Naive thymus-derived CD8-positive, alpha-beta T cell (primary cell): ENCODE measurements at places on chromosomes 16 and 17.

DNA sequence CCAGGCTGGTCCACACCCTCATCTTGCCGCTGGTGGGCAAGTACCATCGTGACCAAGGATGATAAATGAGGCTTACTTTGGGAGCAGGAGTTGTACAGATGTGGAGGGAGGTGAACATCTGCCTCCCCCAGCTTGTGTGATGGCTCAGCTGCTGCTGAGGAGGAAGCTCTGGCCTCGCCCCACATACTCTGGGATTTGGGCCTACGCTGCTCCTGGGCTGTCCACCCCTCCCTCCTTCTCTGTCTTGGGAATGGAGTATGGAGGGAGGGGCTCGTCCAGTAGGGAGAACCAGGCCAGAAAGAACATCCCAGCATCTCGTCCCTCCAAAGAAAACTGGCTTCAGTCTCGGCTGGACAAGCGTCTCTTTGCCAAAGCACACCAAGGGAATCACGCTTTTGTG, 134.8 kb upstream of the CDC42EP4 start:
- H3K27ac ChIP-seq, result peak overlapping the region; percentile 53
- H3K4me3 ChIP-seq, result no peak overlapping the region
- no peaks in the 10 kb centered on the region for H3K27me3 ChIP-seq

GRCh38 chr17:65137021-65137939, at the start of gene RGS9:
TSS of gene RGS9 (plus strand) at chr17:65137370. CDS start at chr17:65137541, 171 bp downstream.
- no peaks in the 10 kb centered on the region for H3K36me3 ChIP-seq
- peak within 1 kb of the TSS; percentile 69 for H3K4me3 ChIP-seq
- DNase-seq, result peak; percentile 84
- H3K27ac ChIP-seq, result peak within 1 kb of the TSS; percentile 81
- peaks cover 17% of the 10 kb centered on the region for H3K4me1 ChIP-seq

- no peaks in the 10 kb centered on the region for H3K27me3 ChIP-seq
- no peak for DNase-seq
- no peak overlapping the region for H3K4me3 ChIP-seq
- no peaks in the 10 kb centered on the region for H3K36me3 ChIP-seq
- peak overlapping the region; percentile 69 for H3K27ac ChIP-seq
Measured at GRCh38 chr17:17051791-17052461, 9.7 kb downstream of the MPRIP start.

- no peak overlapping the region for H3K4me3 ChIP-seq
- no peak for DNase-seq
- H3K27ac ChIP-seq, result no peak overlapping the region
- no peaks in the 10 kb centered on the region for H3K27me3 ChIP-seq
- H3K4me1 ChIP-seq, result no peaks in the 10 kb centered on the region
- no peaks in the 10 kb centered on the region for H3K36me3 ChIP-seq
Measured at GRCh38 chr17:11177340-11177739, 63.7 kb upstream of the SHISA6 start.

- H3K27ac ChIP-seq, result peak overlapping the region; percentile 11
- H3K36me3 ChIP-seq, result no peaks in the 10 kb centered on the region
- H3K27me3 ChIP-seq, result no peaks in the 10 kb centered on the region
Measured at GRCh38 chr17:59027750-59028149, 78.9 kb downstream of the TRIM37 start.

GRCh38 chr17:2510559-2510958, 1.1 kb downstream of the METTL16 start:
- peaks cover 18% of the 10 kb centered on the region for H3K4me1 ChIP-seq
- no peaks in the 10 kb centered on the region for H3K27me3 ChIP-seq
- peaks cover 5% of the 10 kb centered on the region for H3K36me3 ChIP-seq
- no peak overlapping the region for H3K27ac ChIP-seq
- no peak for DNase-seq

GRCh38 chr16:75197522-75198134, 9.3 kb downstream of the CTRB2 start:
- peak overlapping the region; percentile 14 for H3K27ac ChIP-seq
- peaks cover 23% of the 10 kb centered on the region for H3K4me1 ChIP-seq
- H3K27me3 ChIP-seq, result peaks cover 9% of the 10 kb centered on the region

GRCh38 chr17:74795327-74796020, 19.3 kb upstream of the NAT9 start:
- H3K27me3 ChIP-seq, result no peaks in the 10 kb centered on the region
- H3K4me1 ChIP-seq, result peaks cover 15% of the 10 kb centered on the region
- no peaks in the 10 kb centered on the region for H3K36me3 ChIP-seq
- no peak overlapping the region for H3K27ac ChIP-seq

DNA sequence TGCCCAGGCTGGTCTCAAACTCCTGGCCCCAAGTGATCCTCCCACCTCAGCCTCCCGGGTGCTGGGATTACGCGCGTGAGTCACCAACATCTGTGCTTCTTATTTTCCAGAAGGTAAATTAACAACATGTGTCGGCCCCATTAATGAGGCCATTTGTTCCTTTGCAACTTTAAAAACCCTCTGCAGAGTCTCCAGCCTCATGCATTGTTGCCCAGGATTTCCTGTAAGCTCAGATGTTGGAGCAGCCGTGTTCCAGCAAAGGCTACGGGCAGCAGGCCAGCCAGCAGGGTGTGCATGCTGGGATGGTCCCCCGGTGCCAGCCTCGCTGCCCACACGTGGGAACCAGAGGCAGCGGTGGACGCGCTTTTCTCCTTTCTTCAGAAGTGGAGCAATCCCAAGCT, 19.1 kb upstream of the HEXD start:
- H3K36me3 ChIP-seq, result peaks cover 33% of the 10 kb centered on the region
- no peak overlapping the region for H3K4me3 ChIP-seq
- DNase-seq, result no peak

GRCh38 chr16:68335175-68335574, 24.4 kb downstream of the PRMT7 start:
- H3K4me1 ChIP-seq, result peaks cover 11% of the 10 kb centered on the region
- no peaks in the 10 kb centered on the region for H3K27me3 ChIP-seq
- H3K4me3 ChIP-seq, result no peak overlapping the region
- no peak overlapping the region for H3K27ac ChIP-seq

- no peaks in the 10 kb centered on the region for H3K36me3 ChIP-seq
- no peak for DNase-seq
- peaks cover 30% of the 10 kb centered on the region for H3K27me3 ChIP-seq
- H3K27ac ChIP-seq, result no peak overlapping the region
- H3K4me3 ChIP-seq, result no peak overlapping the region
Measured at GRCh38 chr17:55723488-55723848, 804 bp upstream of the TMEM100 start.

GRCh38 chr17:82238472-82239201, 9.8 kb downstream of the SLC16A3 start:
- H3K4me3 ChIP-seq, result peak overlapping the region; percentile 84
- H3K27ac ChIP-seq, result peak overlapping the region; percentile 93
- no peaks in the 10 kb centered on the region for H3K36me3 ChIP-seq
- DNase-seq, result peak; percentile 79
- H3K27me3 ChIP-seq, result no peaks in the 10 kb centered on the region

DNA sequence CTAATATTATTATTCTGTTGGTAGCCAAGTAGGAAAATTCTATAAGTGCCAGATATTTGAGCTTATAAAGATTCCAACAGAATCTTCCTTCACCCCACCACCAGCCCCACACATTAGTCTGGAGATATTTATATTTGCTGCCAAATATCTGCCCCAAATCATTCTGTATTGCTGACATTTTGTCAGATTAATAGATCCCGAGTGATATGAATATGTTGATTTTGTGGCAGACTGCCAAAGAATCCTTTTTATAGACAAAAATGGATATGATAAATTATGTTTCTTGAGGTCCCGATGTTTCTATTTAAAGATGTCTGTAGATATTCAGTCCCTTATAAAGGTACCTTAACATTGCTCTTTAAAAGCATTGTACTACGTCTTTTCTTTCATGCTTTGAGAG, 162.2 kb upstream of the KCNJ16 start:
- no peaks in the 10 kb centered on the region for H3K27me3 ChIP-seq
- DNase-seq, result no peak
- H3K4me1 ChIP-seq, result no peaks in the 10 kb centered on the region
- no peak overlapping the region for H3K27ac ChIP-seq
- no peak overlapping the region for H3K4me3 ChIP-seq

GRCh38 chr16:2155977-2156848, 631 bp downstream of the TRAF7 start:
- no peaks in the 10 kb centered on the region for H3K27me3 ChIP-seq
- peak overlapping the region; percentile 95 for H3K27ac ChIP-seq
- peaks cover 61% of the 10 kb centered on the region for H3K4me1 ChIP-seq

GRCh38 chr16:4663465-4663776, 29.9 kb upstream of the NUDT16L1 start:
- no peaks in the 10 kb centered on the region for H3K27me3 ChIP-seq
- H3K36me3 ChIP-seq, result no peaks in the 10 kb centered on the region
- DNase-seq, result no peak
- H3K4me1 ChIP-seq, result peaks cover 65% of the 10 kb centered on the region
- peak overlapping the region; percentile 80 for H3K4me3 ChIP-seq

- no peaks in the 10 kb centered on the region for H3K36me3 ChIP-seq
- no peak within 1 kb of the TSS for H3K4me3 ChIP-seq
- no peaks in the 10 kb centered on the region for H3K4me1 ChIP-seq
- no peak within 1 kb of the TSS for H3K27ac ChIP-seq
Measured at GRCh38 chr16:57668263-57668571, at the start of gene ADGRG3. TSS of gene ADGRG3 (plus strand) at chr16:57668306. CDS start at chr16:57668348, 42 bp downstream.

DNA sequence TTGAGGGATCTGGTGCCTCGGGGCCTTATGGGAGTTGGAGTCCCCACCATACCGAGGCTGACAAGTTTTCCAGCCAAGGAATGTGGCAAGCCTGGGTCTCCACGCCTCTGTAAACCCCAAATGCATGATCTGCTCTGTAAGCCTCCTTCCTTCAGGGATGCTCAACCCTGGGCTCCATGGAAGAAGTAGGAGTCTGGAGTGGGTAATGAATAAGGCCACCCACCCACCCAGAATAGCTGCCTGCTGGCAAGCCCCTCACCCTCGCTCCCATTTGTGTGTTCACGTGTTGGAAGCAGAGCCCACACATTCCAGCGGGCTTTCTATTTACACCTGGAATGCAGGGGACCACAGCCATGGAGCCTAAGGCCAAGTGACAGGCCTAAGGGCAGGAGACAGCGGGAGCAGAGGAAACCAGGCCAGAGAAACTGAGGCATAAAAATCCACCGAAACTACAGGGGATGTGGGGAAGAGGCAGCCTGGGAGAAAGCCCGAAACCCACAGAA, 4.4 kb downstream of the DLG4 start:
- H3K4me1 ChIP-seq, result peaks cover 68% of the 10 kb centered on the region
- H3K4me3 ChIP-seq, result peak overlapping the region; percentile 98
- peak overlapping the region; percentile 99 for H3K27ac ChIP-seq
- H3K27me3 ChIP-seq, result no peaks in the 10 kb centered on the region
- no peak for DNase-seq
- no peaks in the 10 kb centered on the region for H3K36me3 ChIP-seq

GRCh38 chr17:40253565-40253964, 34.1 kb upstream of the CDC6 start:
- H3K36me3 ChIP-seq, result no peaks in the 10 kb centered on the region
- no peaks in the 10 kb centered on the region for H3K27me3 ChIP-seq
- H3K4me1 ChIP-seq, result peaks cover 35% of the 10 kb centered on the region
- H3K4me3 ChIP-seq, result no peak overlapping the region
- H3K27ac ChIP-seq, result no peak overlapping the region

DNA sequence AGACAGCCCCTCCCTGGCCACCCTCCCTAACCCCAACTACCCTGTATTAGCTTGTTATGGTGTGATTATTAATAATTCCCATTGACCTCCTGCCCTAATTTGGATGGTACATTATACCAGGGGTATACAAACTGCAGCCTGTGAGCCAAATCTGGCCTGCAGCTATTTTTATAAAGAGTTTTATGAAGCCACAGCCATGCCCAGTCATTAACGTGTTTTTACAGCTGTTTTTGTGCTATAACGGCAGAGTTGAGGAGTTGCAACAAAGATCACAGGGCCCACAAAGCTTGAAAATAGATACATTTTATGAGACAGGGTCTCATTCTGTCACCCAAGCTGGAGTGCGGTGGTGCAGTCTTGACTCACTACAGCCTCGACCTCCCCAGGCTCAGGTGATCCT, 6.0 kb downstream of the METTL22 start:
- no peak for DNase-seq
- peaks cover 6% of the 10 kb centered on the region for H3K36me3 ChIP-seq
- H3K27me3 ChIP-seq, result no peaks in the 10 kb centered on the region
- H3K4me1 ChIP-seq, result peaks cover 11% of the 10 kb centered on the region
- no peak overlapping the region for H3K4me3 ChIP-seq
- no peak overlapping the region for H3K27ac ChIP-seq

GRCh38 chr17:76394166-76394565, 9.8 kb downstream of the SPHK1 start:
- no peak for DNase-seq
- no peaks in the 10 kb centered on the region for H3K4me1 ChIP-seq
- H3K27ac ChIP-seq, result no peak overlapping the region
- no peak overlapping the region for H3K4me3 ChIP-seq
